Fibroblast of skin of abdomen (primary cell): ENCODE measurements at places on chromosomes 5 and 9.

GRCh38 chr5:97111616-97112015, 30.8 kb downstream of the LIX1 start:
- DNase-seq = no peak

DNA sequence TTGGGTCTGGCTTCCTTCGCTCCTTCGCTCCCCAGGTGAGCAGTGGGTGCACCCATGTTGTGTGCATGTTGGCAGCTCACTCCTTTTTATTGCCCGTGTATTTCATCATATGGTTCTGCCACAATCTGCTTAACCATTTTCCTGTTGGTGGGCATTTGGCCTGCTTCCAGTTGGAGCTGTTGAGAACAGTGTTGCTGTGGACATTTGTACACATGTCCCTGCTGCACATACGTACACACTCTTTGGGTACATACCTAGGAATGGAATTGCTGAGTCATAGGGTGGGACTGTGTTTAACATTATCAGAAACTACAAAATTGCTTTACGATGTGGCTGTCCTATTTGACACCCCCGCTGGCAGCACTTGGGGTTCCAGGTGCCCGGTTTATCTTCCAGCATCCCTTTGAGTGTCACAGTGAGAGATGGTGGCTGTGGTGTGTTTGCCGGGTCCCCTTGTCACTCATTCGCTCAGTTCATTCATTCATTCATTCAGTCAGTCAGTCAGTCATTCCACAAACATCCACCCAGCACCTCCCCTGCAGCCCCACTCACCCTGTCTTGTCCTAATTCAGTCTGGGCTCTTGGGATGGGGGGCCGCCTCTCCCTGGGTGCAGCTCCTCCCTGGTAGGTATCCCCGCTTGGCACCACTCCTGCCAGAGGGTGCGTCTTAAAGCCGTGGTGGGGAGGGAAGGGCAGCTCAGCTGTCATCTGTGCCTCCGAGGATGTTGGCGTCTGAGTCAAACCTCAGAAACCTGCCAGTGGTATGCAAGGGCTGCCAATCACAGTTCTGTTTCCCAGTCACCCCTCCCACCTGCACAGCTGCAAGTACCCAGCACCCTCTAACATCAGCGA, 7.9 kb upstream of the FIBCD1 start:
- DNase-seq = no peak

GRCh38 chr5:122954719-122955118, 81.8 kb downstream of the PPIC start:
- DNase-seq = no peak

DNA sequence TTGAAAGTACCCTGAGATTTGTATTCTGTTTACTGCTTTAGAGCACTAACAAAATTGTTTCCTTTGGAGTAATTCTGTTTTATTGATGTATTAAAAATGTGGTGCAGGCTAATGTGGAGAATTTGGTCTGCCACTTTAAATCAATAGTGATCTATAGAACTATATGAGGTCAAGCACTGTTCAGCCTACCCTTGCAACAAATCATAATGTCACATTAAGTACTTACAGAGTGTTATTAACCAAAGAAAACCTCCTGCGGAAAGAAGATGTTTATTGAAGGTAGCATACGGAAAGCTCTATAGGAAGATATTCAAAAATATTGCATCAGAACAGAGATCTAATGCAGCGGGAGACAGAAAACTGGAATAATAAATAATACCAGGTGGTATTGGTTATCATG, 865.0 kb upstream of the TYRP1 start:
- DNase-seq = no peak

DNA sequence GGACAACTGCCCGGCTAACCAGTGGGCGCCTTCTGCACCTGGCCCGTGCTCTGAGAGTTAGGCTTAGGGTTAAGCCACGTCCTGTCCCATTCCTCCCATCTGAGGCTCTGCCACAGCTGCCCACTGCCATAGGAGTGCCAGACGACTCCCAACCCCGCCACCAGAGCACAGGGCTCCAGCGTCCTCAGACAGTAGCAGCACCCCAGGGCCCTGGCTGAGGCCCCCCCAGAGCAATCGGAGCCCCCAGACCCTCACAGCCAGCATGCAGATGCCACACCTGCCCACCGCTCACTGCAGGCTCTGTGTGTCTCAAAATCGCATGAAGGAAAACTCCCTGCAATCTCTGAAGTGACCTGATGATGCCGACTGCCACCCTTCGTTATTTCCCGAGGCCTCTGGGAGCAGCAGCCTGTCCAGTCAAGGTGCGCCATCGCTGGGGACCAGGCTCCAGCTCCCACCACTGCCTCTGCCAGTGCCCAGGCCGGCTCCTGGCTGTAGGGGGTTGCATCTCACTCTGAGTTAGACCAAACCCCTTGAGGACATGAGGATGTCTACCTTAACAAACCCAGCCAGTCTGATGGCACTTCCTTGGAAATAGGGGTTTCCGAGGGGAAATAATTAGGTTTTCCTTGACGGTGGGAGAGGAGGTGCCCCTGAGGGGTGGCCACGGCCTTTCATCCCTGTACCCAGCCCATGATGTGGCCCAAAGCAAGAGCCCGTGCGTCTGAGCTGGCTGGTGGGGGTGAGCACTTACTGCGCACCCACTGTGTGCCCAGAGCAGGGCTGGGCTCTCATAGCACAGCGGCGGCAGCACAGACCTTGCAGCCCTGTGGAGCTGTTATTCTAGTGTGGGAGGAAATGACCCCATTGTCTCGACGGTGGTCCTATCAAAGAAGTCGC, 58.0 kb upstream of the RNF130 start:
- DNase-seq = no peak

DNA sequence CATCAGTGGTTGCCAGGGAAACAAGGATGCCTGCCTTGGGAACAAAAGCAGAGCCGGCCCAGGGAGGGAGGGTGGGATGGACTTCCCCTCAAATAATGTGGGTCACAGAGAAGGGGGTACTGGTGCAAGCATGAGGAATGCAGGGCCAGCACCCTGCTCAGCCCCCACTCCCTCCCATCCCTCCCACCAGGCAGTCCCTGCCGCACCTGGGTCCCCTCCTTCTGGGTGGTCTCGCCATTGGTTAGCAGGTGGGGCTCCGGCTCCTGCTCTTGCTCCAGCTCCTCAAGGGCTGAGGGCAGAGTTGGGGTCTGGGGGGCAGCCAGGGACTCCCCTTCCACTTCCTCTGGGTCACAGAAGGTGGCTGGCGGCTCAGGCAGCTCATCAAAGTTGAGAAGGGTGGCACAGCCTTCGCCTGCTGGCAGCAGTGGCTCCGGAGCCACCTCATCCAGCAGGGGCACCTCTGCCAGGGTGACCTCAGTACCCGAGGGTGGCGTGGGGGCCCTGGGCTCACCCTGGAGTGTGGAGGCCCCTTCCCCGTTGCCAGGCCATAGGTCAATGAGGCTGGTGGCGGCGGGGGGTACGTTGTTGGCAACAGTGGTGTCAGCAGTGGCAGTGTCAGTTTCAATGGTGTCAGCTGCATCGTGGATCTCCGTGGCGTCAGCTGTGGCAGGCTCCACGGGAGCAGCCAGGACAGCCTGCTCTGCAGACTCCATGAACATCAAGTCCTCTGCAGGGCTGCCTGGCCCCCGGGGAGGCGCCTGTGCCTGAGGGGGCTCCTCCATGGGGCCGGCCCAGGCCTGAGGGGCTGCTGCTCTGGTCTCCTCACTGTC, 11.5 kb downstream of the PRR7 start:
- no peak for DNase-seq

DNA sequence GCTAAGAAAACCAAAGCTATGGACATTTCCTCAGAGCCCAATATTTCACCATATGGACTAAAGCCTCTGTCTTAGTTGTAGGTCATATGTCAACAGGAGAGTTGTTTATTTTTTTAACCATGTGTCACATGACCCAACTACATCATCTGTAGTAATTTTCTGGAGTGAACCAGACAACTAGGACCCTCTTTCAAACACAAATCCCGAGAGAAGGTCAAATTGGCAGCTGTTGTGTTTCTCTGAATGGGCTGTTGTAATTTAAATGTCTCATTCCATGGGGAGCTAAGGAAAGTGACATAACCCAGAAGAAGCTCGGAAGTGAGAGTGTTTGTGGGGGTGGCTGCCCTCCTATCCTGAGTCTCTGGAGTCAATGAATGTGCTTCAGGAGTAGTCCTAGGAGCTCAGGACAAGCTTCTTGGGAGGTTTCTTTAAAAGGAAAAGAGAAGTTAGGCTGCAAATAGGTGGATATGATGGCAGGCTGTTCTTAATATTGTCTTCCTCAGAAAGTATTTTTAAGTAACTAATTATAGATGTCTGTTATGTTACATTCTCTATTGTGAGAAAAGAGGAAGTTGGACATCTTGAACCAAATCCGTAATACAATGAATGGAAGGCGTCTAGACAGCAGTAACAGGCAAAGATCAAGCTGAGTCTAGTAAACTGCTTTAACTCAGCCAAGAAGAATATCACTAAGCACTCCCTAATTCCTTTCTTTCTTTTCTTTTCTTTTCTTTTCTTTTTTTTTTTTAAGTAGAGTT, 50.1 kb downstream of the TMEM167A start:
- DNase-seq = no peak

GRCh38 chr9:27535701-27536118, 6.1 kb upstream of the MOB3B start:
- DNase-seq = no peak

DNA sequence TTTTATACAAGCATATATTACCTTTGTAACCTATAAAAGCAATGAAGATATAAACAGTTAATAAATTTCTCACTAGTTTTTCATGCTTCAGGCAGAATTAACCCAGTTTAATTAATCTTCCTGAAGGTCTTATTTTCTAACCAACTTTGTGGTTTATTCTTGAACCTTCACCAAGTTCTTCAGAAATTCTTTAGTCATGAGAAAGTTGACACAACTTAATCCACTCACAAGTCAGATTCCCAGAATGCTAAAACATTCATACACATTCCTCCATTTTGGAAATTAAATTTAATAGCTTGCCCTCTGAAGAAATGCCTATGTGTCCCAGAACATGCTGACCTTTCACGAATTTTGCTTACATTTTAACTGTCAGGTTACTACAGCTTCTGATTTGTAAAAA, 105.4 kb upstream of the PAM start:
- DNase-seq = peak; percentile 80

DNA sequence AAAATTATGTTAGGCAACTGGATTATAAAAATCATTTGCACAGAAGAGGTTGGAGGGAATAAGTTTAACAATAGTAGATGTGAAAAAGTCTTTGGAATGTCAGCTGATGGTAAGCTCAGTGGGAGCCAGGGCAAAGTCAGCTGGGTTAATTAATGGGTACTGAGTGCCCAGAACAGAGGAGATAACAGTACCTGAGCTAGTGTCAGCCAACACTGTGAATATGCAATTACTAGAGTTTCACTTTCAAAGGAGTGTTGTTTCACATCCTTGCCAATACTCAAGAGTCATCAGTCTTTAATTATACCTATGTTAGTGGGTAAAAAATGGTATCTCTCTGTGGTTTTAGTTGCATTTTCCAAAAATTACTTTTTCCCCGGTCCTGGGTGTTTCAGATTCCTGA, 135.1 kb downstream of the KIF4B start:
- DNase-seq = no peak

GRCh38 chr5:6125781-6126180, 252.6 kb downstream of the MED10 start:
- no peak for DNase-seq

GRCh38 chr9:3951161-3951665, 348.7 kb downstream of the GLIS3 start:
- DNase-seq = no peak

GRCh38 chr5:80866371-80866770, 93.8 kb upstream of the RASGRF2 start:
- no peak for DNase-seq
